ENCODE measurements at places on chromosomes 11 and 22.

DNA sequence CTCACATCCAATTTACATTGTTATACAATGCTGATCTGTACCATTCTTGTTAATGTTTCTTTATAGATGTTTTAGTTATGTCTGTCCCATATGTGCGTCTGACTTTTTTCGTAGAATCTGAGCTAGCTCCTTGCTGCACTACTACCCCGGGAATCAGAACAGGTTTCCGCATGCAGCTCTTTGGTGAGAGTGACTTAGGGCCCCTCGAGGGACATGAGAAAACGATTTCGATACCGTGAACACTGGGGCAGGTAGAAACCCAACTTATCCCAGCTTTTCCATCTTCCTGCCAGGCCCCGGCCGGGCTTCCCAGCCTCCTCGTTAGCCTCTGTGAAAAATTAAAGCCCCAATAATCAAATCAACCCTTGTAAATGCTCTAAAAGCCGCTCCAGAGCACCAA, 23.4 kb upstream of the PKNOX2 start:
- no peak for DNase-seq

DNA sequence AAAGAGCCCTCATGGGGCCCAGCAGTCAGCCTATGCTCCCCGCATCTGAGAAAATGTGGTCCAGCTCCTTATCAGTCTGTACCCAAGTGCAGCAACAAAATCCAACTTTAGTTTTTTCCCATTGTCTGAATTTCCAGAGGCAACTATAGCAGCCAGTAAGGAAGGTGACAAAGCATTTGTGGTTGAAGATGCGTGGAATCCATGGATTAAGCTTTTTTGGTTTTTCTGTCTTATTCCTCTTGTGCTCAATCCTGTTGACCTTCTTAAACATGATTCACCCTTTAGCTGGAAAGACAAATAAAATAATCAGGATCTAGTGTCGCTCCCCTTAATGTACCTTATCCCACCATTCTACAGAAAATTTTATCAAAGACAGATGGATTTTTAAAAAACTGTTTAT, 14.3 kb downstream of the GDPD4 start:
- DNase-seq: no peak

GRCh38 chr11:69879729-69880005, 60.5 kb upstream of the FGF3 start:
- no peak for DNase-seq

DNA sequence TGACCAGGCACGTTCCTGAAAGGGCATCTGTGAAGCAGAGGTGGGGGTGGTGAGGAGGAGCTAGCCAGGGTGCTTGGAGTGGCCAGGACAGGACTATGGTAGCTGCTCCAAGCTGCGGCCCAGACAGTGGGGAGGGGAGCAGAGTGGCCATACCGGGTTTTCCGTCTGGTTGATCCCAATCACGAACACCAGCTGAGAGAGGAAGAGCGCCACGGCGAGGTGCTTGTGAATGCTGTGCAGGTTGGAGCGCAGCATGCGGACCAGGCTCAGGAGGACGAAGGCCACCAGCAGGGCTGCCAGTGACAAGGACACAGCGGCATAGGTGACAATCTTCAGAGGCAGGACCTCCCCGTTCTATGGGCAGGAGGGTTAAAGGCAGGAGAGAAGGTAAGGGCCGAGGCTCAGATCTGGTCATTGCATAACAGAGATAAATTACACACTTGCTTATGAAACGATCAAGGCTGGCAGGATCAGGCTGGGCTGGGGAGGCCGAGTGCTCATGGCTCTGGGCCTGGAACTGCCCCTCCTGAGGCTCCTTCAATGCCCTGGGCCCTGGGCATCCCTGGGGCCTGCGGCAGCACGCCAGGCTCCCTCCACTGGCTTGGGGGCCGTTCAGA, 41.5 kb downstream of the TRMU start:
- DNase-seq: peak; percentile 63

- DNase-seq: no peak
These were observed 24.1 kb downstream of the MAML2 start for GRCh38 chr11:96318850-96319249.

GRCh38 chr11:1508491-1508891, 21.9 kb upstream of the MOB2 start:
- DNase-seq: peak; percentile 61

DNA sequence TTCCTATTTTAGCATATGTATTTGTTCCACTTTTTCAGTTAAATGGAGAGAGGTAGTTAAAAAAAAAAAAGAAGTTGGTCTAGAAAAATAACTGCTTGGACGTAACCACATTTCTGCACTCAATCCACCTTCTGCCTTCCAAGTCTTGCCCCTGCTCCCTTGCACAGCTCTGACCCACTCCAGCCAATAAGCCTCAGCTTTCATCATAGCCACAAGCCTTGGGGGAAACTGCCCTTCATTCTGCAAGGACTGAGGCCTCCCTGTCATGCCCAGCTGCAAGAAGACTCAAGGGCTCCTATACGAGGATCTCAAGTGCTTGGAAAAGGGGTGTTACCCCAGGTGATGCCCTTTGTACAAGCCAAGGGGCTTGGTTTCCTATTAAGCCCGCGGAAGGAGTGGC, 36.0 kb upstream of the OAF start:
- no peak for DNase-seq

DNA sequence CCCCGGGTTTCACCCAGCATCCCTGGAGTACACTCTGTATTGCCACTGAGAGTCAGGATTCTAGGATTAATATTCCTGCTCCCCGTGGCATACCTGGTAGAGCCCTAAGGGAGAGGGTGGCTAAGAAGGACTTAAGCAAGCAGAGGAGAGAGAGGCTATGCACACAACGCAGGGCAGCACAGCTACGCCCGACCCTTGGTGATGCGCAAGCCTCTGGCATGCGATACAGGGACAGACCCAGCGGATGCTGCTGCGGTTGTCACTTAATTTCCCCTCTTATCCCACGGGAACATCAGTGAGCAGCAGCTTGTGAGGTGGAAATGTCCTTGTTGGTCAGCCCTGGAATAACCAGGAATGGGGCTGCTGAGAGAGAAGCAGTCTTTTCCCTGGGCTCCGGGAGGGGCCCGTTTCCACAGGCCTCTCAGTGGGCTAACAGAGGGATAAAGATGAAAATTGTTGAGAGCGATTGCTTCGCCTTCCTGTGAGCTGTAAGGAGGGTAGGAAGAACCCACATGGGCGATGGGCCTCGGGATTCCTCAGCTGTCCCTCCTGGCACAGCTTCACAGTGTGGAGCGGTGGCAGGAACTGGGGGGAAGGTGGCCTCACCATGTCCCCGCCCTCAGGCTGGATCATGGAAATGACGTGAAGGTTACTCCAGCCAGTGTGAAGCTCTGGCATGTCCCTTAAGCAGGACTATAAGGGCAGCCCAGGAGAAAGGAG, 48.4 kb upstream of the RAB1B start:
- DNase-seq: no peak

GRCh38 chr22:29224121-29224858, 18.6 kb downstream of the EMID1 start:
- peak; percentile 87 for DNase-seq

GRCh38 chr11:19777377-19778102, 64.9 kb downstream of the NAV2 start:
- peak; percentile 43 for DNase-seq

- no peak for DNase-seq
These were observed 14.0 kb upstream of the NRGN start for GRCh38 chr11:124725719-124726105.

DNA sequence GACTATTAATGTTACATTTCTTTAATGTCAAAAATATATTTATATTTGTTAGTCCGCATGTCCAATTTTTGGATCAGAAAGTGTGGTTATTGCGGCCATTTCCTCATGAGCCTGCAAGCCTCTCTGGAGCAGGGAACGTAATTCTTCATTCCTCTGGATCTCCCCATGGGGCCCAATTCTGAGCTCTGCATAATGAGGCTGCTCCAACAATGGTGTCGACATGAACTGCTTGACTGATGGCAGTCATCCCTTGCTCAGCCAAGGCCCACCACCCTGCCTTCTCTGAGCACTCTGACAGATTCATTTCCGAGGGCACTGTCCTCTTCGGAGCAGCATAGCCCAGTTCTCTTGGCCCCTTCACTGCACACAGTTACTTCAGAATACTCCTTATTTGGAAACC, 3.1 kb upstream of the HEPACAM start:
- no peak for DNase-seq

GRCh38 chr11:638631-639331, 1.7 kb downstream of the DRD4 start:
- no peak for DNase-seq

- peak; percentile 34 for DNase-seq
These were observed 500 bp upstream of the ADSL start for GRCh38 chr22:40345815-40346184.

- no peak for DNase-seq
These were observed 396.0 kb downstream of the TBC1D22A start for GRCh38 chr22:47158457-47158856.

DNA sequence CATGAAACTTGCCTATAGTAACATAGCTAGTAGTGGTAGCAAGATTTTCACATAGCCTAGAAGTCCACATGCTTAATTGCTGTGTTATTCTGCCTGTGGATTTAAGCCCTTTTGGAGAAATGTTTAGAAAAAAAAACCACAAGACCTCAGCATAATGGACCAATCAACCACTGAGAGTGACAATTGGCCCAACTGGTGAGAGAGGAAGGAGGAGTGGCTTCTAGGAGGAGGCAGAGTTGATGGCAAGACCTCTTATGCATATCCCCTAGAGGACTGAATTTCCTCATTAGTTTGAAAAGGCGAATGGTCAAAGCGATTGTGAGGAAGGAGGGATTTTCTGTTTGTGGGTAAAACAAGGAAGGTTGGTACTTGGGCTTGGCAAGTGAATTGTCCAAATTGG, 30.6 kb downstream of the NNMT start:
- no peak for DNase-seq

- no peak for DNase-seq
These were observed 106.6 kb downstream of the ME3 start for GRCh38 chr11:86565801-86566312.

GRCh38 chr11:118059246-118059940, 17.5 kb upstream of the TMPRSS4 start:
- no peak for DNase-seq

- no peak for DNase-seq
These were observed 20.1 kb upstream of the NARS2 start for GRCh38 chr11:78594814-78595213.

DNA sequence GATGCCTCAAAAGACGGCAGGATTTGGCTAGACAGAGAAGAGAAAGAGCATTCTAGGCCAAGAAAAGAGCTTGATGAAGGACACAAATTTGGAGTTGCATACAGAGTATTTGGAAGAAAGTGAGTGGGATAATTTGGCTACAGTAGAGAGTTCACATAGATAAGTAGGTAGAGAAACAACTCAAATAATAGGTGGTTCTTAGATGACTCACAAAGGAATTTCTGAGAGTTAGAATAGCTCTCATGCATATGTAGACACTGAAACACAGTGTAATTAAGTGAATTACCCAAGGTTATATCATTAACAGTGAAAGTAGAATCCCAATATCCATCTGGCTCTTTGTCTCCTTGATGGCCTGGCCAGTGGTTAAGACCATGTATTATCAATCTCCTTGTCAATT, 228.6 kb upstream of the DDI1 start:
- no peak for DNase-seq

Data from upper lobe of left lung (tissue), 6 donors.